ENCODE measurements at places on chromosomes 1 and 21.

DNA sequence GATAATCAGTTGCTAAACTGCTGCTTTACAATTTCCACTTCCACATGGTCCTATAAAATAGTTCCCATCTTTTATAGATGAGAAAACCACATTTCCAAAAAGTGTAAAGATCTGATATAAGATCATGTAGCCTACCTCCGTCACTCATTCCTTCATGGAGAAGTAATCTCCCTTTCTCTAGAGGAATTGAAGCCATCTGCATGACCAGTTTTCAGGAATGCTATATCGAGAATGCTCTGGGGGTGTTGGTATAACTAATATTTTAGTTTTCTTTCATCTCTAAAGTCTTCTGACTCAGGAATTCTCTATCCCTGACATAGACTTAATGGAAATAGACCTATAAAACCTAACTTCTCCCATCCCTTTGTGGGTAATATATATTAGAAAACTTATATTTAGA, 173.0 kb upstream of the UBE2U start:
- no peak for DNase-seq

GRCh38 chr1:117754061-117754969, 148.5 kb downstream of the TENT5C start:
- DNase-seq, result peak; percentile 57

DNA sequence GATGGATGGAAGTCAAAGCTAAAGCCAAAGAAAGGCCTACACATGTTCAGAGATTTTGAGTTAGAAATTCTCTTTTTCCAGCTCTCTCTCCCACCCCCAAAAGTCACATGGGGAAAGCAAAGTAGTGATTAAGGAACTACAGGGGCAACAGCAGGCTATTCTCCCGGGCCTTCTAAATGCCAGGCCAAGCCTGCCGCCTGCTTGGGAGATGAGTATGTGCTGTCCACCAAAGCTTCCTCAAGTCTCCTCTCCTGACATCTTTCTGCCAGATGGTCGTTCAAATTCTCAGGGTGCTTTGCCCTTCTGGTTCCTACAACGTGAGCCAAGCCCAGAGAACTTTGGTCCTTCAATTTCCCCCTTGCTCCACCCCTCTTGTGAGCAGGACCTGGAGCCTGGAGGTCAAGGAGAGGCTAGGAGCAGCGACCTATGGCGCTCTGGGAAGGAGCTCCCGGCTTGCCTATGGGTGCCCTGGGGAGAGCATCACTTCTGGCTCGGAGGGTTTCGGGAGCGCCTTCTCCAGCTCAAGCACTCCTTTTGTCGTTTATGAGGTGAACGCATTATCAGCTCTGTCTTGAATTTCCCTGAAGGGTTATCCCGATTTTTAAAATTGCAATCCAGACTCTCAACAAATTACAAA, 4.4 kb upstream of the PRRX1 start:
- no peak for DNase-seq

GRCh38 chr21:38716088-38716487, 89.6 kb upstream of the ETS2 start:
- DNase-seq, result no peak

DNA sequence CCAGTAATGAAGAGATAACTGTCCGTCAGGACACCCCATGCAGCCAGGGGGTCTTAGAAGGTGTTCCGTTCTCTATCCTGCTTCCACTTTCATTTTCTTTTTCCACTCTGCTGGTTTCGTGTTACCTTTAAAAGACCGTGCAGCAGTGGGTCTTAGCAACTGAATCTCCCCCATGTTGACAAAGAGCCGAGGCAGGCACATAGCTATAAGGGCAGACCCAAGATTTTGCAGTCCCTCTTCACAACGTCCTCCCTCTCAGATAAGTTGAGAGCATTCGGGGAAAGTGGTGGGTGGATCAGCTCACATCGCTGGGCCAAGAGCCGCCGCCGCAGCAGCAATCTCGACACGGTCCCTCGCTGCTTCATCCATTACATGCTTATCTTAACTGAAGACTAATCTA, 355.5 kb downstream of the LMO4 start:
- DNase-seq, result no peak

GRCh38 chr1:61078618-61079295, 3.6 kb upstream of the NFIA start:
- no peak for DNase-seq

GRCh38 chr1:205052690-205053089, 9.7 kb downstream of the CNTN2 start:
- DNase-seq, result no peak

- DNase-seq, result peak; percentile 70
Measured at GRCh38 chr1:116569776-116570357, 959 bp downstream of the CD58 start.

GRCh38 chr1:231414260-231415016, 7.6 kb downstream of the EGLN1 start:
- DNase-seq, result no peak

GRCh38 chr21:29649406-29649814, 290.4 kb downstream of the GRIK1 start:
- peak; percentile 80 for DNase-seq

GRCh38 chr1:146039844-146040194, 18.3 kb upstream of the HJV start:
- DNase-seq, result peak; percentile 10

- DNase-seq, result no peak
Measured at GRCh38 chr1:247111259-247111699, 7.1 kb upstream of the ZNF669 start.

DNA sequence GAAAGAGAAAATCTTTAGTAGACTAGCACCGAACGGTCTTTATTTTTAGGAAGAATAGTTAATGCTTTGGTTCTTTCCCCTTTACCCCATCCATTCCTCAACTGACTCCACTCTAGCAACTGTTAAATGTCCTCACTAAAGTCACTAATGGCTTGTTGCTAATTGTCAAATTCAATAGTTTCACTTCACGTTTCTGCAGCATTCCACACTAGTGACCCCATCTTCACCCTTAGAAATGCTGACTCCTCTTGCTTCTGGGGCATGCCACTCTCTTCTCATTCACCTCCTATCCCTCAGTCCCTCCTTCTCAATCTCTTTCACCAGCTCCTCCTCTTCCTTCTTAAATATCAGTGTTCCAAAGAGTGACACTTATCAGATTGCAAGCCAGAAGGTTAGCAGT, 19.4 kb upstream of the CADM3 start:
- DNase-seq, result no peak

- peak; percentile 83 for DNase-seq
Measured at GRCh38 chr1:234918181-234918841, 210.3 kb downstream of the TOMM20 start.

- DNase-seq, result peak; percentile 70
Measured at GRCh38 chr1:12604114-12604874, 13.7 kb downstream of the DHRS3 start.

- DNase-seq, result no peak
Measured at GRCh38 chr21:29181799-29182470, 51.5 kb downstream of the MAP3K7CL start.

DNA sequence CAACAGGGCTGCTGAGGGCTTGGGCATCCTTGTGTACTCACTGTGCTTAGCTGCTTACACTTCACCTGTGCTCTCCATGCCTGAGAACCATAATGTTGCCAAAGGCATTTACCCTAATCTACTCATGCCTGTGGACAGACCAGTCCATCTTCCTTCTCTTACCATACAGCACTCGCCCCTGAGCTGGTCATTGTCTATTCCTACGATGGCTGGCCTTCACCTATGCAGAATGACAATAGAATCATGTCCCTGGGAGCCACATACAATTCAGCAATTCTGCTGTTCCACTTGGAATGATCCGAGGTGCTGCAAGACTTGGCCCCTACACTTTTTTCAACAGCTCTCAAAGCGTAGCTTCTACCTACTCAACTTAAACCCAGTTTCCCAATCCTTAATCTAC, 96.5 kb downstream of the PAPPA2 start:
- no peak for DNase-seq

DNA sequence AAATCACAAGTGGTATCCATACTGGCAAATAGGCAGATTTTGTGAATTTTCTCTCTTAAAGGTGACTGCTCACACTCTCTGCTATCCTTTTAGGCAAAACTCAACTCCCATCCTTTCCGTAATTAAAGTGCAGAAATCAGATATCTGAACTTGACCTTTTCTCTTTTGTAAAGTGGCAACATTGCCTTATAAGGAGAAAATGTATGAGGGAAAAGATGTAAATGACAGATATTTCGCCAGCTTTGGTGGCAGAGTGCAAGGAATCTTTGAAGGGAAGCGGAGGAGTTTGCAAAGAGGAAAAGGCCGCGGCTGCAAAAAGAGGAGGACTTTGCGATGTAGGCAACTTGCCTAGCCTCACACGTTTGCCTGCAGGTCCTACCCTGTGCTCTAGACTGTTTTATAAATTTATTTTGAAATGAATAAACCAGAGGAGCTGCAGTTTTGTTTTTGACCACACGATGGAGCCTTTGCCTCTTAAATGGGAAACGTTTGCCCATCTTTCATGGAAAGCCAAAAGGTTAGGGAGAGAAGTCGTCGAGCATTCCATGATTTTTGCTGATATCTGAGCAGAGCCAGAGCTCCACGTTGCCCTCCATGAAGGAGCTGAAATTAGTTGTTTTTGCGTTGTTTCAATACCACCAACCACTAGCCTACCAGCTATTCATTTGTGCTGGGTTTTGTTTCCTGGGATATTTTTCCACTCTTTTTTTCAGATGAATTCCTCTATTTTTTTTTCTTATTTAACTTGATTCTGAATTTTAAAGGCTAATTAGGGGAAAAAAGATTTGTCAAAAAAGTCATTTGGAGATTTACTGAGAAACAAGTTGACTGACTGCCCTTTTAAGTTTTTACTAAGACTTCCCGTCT, 242.3 kb downstream of the LMX1A start:
- peak; percentile 49 for DNase-seq

DNA sequence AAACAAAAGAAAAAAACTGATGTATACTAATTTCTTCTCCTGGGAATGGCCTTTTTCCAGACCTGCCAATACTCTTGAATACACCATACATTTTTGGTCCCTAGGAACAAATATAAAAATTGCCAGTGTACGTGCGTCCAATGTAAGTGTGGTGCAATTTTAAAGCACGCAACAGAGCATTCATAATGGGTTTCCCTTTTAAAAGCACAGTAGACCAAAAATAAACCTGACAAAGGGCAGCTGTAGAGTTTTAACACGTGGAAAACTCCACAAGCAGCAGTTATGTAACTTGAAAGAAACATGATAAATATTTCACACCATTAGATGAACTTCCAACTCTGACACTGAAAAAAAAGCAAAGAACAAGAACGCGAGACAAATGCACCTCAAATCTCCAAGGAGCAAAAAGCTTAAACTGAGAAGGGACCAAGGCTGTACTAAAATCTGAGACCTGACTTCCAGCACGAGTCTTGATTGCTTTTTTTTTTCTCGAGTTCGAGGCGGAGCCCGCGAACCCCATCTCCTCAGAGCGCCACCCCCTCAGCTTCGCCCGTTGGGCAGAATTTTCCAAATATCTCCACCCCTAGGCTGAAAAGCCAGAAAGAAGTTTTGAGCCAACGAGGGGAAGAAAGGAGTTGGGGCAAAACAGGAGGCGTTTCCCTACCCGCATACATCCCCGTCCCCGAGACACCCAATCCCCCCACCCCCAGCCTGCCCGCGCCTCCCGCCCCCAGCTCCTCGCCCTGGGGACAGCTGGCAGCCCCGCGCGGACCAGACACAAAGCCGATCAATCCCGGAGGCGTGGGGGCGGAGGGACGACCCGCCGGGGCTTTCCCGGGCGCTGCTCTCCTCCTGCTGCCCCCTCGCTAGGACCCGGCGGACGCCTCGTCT, at the start of gene JAM2:
TSS of gene JAM2 (plus strand) at position 599 of the 891 bp plus-strand sequence. CDS start 564 bp downstream, outside the sequence.
- peak; percentile 44 for DNase-seq

DNA sequence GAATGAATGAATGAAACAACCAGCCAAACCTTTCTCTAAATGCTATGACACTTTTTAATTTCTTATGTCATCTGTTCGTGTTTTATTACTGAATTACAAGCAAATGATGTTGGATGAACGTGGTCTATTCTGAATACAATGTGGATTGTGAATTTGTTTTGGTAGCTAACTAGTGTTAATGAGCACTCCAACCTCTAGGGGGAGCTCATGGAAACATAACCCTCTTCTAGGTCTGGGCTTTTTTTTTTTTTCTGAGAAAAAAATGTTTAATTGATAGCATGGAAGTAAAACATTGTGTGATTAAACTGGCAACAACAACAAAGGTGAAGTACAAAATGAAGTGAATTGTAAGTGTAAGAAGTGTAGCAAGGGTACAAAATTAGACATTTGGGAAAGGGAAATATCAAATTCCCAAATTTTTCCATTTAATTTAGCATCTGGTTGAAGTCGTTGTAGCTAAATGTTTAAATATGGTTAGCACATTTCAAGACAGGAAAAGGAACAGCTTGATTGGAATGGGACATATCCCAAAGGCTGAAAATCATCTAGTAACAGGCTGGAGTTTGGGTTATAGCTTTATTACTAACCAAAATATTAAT, 42.6 kb upstream of the PTGS2 start:
- DNase-seq, result peak; percentile 67

- no peak for DNase-seq
Measured at GRCh38 chr1:202765721-202766120, 42.5 kb downstream of the KDM5B start.

DNA sequence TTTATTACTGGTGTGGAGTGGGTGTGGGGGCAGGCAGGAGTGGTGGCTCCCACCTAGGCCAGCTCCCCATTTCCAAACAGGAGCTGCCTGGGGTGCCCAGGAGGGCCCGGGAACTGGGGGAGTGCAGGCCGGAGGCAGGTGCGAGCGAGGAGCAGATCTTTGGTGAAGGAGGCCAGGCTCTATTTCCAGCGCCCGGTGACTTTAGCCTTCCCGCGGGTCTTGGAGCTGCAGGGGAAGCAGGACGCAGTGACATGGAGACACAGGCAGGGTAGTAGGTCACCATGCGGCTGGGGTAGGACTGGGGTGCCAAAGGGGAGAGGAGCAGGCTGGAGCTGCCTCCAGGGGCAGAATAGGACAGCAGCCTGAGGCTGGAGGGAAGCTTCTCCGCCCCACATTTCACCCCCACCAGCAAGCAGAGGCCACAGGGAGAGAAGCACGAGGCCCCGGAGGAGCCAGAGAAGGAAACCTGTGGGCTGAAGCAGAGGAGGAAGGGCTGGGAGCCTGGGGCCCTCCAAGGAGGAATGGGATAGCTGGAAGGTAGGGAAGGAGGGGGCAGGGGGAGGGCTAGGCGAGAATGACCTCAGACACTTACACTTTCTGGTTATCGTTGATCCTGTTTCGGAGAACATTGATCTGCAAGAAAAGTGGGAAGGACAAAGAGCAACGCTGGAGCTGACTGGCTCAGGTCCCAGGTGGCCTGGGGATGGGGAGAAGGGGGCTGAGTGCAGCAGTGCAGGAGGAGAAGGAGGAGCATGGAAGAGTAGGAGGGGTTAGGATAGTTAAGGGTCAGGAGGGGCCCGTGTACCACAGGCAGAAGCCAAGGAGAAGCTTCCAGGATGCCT, 18.2 kb downstream of the TNNT2 start:
- DNase-seq, result no peak
